ENCODE measurements at places on chromosomes 4 and X.

DNA sequence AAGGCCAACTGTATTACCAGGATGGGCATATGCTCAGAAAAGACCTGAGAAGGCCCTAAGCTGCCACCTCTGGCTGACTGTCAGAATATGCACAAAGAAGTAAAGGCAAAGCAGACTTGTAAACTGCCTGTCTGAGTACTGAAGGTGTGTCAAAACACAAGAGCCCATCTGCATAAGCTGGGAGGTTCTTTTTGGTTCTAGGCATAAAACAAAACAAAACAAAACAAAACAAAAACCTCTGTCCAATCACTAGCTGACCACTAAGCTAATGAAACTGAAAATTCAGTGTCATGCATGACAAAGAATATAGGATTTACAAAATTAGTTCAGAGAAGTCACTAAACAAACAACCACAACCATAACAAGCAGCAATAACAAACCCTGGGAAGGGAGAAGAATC is 20.6 kb downstream of the SH3D19 start:
- no peak for DNase-seq

GRCh38 chr4:169644802-169645201 is 24.4 kb downstream of the CLCN3 start:
- no peak for DNase-seq

DNA sequence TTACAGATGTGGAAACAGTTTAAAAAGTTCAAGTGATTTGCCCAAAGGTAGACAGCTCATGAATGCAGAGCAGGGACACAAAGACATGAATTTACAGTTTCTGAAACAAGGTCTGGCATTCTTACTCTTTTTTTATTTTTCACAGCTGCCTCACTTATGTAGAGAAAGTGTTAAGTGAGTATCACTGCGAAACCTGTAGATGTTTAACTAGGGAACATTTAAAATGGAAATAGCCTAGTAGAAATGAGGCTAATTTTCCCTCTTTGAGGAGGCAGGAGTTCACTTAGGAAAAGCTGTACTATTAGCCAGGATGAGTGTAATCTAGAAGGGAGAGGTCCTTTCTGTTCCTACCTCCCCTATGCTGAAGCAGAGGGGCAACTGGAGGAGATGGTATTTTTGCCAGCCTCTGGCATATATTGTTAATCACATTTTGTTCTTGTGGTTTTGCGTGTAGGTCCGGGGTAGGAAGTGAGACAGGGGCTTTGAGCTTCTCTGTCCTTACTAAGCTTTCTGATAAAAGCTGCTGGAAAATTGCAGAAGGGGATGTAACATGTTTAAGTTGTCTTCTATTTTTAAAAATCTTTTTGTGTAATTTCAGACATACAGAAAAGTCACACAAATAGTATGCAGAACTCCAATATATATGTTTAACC is 492.8 kb upstream of the NR3C2 start:
- no peak for DNase-seq

GRCh38 chr4:155005395-155006090 is 202.9 kb upstream of the NPY2R start:
- DNase-seq: no peak

Measured in activated naive CD4-positive, alpha-beta T cell treated with anti-CD3 and anti-CD28 coated beads for 36 hours (primary cell).